ENCODE measurements at places on chromosomes 3 and 15.

- no peak for DNase-seq
Observed at GRCh38 chr3:55574671-55575070, 87.6 kb upstream of the WNT5A start.

DNA sequence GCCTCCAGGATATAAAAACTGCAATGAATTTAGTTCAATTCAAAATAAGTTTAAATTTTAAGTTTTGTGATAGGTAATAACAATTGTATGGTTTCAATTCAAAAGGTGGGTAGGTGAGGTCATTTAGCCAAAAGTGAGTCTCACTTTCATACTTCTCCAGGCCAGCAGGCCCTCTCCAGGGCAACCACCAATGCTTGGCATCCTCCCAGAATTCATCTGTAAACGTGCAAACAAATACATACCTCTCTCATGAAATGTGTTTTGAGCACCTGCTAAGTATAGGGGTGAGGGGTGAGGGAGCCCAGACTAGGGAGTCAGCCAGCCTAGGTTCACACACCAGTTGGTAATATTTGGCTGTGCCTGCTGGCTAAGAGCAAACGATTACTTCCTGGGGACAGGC, 22.0 kb upstream of the RBSN start:
- DNase-seq, result no peak

GRCh38 chr15:96348112-96349027, 17.9 kb downstream of the NR2F2 start:
- DNase-seq, result peak; percentile 30

GRCh38 chr3:9314796-9315195, 48.1 kb upstream of the THUMPD3 start:
- no peak for DNase-seq

DNA sequence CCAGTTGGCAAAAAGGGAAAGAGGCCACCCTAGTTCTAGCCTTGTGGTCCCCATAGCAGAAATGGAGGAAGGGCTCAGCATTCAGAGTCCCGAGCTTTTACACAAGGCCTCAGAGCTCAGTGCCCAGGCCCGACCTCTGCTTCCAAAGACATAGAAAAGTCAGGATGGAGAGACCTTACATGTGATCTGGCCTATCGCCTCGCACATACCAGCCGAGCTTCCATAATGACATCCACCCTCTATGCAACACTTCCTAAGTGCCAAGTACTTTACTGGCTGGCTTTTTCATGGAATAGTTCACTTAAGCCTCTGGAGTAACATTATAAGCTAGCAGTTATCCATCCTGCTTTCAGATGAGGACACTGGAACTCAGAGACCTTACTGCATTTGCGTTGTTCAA, 275.9 kb downstream of the FAM43A start:
- DNase-seq, result no peak

- DNase-seq, result no peak
Observed at GRCh38 chr3:2484162-2485026, 385.7 kb downstream of the CNTN4 start.

DNA sequence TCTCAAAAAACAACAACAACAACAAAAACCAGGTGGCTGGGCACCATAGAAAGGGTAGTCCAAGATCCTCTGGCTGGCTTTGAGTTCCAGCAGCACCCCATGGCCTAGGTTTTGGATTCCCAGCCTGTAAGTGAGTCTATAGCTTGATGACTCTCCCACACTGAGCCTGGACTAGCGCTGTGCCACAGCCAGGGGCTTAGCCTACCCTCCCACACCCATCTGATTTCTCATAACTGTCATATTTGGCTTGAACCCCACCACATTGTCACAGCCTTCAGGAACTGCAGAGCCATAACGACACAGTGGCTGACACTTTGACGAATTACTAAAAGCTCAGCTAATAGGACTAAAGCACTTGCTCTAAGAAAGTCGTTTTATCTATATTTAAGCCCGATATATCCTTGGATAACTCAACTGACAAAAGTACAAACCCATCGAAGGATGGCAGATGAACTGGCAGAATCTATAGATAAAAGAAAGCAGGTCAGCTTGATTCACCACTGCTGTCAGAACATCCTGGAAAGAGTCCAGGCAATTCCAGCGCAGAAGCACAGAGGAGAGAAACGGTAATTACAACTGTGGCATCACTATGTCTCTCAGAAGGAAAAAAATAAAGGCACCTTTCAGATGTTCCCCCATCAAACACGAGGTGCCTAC, 62.1 kb downstream of the HOMER2 start:
- DNase-seq, result peak; percentile 6

DNA sequence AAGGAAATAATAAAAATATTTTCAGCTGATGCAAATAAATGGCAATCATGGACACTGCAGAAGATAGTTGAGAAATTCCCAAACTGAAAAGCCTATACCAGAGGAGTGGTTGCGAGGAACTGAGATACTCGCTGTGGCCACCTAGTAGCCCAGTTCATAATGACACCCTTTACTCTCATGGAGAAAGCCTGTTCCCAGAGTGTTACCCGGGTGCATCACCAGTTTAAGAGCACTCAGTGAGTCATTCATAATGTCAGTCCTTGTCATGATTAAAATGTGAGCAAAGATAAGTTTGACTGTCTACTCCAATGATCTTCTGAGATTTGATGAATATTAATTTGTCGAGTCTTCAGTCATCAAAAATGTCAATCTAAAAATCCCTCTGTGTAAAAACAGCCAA, 138.4 kb upstream of the LRRC3B start:
- DNase-seq, result no peak

DNA sequence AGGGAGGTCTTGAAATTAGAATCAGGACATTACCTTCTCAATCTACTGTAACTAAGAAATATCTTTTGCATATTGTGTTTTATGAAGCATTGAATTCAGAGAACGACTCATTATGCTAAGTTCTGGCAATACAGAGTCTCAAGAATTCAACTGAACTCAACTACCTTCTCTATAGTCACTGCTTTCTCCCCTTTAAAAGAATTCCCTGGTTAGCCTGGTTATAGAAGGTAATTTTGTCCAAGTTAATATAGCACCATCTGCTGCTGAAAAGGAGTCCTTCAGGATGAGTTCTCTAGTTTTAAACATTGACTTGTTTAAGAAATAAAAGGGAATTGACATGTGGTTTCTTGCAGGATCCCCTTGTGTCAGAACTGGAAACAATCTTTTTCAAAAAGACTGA, 60.2 kb downstream of the IL16 start:
- DNase-seq, result peak; percentile 80

GRCh38 chr3:23312866-23313265, 109.7 kb downstream of the UBE2E2 start:
- peak; percentile 39 for DNase-seq

DNA sequence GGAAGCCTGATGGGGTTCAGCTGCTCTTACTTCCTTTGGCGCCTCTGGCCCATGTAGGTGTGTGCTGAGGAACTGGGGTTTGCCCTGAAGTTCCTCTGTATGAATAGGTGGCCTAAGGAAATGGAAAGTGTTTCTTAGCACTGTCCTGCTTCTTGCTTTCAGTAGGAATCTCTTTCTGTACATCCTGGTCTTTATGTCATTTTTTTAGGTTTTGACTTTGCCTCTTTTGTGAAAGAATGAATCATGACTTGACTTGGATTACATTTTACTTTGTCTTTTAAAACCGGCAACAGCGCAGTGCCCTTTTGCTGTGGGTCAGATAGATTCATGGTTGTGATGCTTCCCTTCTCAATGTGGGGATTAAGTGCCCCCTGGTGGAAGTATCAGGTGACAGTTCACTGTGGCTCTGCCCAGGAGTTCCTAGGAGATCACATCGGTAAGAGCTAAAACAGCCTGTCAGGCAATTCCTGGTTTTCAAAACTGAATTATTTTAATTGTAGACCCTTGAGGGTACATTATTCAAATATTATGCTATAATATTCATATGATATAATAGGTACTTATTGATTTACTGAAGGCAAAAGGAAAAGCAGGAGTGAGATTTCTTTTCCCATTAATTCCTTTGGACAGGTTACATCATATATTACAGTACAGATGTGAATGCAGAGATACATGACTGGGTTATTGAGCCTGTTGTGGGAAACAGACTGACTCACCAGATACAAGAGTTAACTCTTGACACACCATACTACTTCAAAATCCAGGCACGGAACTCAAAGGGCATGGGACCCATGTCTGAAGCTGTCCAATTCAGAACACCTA, 95.4 kb downstream of the HCN4 start:
- peak; percentile 76 for DNase-seq

GRCh38 chr3:139797724-139798343, 120.1 kb upstream of the NMNAT3 start:
- peak; percentile 43 for DNase-seq

DNA sequence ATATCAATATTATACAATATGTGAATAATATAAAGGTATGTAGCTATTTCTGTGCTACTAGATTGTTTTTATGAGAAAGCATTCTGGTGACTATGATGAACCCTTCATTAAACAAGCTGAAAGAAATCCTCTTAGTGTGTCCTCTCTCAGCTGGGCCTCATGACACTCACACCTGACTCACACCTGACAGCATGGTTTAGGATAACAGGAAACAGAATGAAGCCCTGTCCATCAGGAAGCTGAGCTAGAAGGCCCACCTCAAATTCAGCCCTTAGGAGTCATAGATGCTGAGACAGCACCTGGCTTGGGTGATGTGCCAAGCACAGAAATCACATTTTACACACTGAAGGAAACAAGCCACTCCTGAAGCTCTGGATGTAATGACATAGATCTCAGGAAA, 30.8 kb downstream of the CHCHD4 start:
- DNase-seq, result no peak

DNA sequence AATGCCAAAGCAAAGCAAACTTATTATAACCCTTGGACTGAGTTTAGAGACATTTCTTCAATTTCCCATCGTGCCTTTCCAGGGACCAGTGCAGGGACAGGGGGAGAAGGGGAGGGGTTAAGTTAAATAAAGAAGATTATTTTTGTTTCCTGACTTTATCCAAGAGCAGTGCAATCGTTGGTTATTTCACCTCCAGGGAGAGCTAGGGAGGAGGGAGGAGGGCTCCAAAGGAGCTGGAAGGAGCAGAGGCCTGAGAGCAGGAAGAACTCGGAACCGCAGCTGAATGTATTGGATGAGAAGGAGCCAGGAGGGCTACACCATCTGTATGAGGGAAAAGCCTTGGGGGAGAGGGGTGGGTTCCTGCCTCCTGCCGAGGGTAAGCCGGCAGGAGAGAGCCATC, 20.7 kb downstream of the HAPLN3 start:
- no peak for DNase-seq

GRCh38 chr3:124584552-124585391, 145.5 kb upstream of the UMPS start:
- peak; percentile 21 for DNase-seq

- no peak for DNase-seq
Observed at GRCh38 chr15:95973566-95974256, 356.8 kb upstream of the NR2F2 start.

DNA sequence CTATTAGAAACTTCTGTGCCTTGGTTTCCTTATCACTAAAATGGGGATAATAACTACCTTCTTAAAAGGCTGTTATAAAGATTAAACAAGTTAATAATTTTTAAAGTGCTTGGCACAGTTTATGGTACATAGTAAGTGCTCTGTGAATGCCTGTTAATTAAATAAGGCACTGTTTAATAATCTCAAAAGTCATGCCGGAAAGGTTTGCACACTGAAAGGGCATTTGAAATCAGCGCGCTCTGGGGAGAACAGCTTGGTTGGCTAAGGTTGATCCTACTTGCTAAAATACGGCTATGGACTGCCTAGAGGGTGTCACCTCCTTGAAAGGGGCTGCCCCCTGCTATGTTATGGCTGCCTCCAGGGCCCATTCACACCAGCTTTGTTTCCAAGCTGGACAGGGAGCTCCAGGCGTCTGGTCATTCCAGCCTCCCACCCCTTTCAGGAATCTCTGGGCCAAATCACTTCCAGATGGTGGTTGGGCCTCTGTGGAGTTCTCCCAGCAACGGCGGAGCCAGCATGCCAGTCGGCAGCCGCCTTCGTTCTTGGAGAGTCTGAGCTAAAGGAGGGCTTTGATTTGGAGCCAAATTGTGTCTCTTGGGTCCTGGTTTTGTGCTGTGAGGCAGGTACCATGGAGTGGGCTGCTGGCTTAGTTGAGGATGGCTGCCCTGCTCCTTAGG, 5.9 kb downstream of the FLNB start:
- peak; percentile 84 for DNase-seq

GRCh38 chr15:70250208-70251201, 152.8 kb upstream of the TLE3 start:
- DNase-seq, result no peak

GRCh38 chr3:150527464-150528255, 18.6 kb downstream of the SERP1 start:
- DNase-seq, result no peak

GRCh38 chr15:77409259-77410156, 10.4 kb downstream of the PEAK1 start:
- DNase-seq, result no peak

- DNase-seq, result peak; percentile 51
Observed at GRCh38 chr3:146715170-146715569, 110.0 kb upstream of the PLSCR5 start.

DNA sequence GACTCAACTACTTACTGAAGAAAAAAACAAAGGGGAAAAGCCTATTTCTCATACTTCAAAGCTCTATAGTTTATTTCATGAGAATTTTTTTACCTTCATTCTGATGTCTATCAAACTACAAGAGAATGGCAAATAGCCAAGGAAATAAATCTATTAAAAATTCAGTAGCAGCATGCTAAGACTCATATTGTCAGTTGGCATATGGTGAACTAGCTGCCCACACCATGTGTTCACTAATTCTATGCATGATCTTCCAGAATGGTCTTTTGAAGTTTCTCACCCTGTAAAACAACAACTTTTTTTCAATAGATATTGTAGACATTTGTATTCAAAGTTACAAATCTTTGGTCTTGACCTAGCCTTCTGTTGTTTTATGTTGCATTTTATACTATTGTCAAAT, 386.2 kb downstream of the RSL24D1 start:
- DNase-seq, result no peak

DNA sequence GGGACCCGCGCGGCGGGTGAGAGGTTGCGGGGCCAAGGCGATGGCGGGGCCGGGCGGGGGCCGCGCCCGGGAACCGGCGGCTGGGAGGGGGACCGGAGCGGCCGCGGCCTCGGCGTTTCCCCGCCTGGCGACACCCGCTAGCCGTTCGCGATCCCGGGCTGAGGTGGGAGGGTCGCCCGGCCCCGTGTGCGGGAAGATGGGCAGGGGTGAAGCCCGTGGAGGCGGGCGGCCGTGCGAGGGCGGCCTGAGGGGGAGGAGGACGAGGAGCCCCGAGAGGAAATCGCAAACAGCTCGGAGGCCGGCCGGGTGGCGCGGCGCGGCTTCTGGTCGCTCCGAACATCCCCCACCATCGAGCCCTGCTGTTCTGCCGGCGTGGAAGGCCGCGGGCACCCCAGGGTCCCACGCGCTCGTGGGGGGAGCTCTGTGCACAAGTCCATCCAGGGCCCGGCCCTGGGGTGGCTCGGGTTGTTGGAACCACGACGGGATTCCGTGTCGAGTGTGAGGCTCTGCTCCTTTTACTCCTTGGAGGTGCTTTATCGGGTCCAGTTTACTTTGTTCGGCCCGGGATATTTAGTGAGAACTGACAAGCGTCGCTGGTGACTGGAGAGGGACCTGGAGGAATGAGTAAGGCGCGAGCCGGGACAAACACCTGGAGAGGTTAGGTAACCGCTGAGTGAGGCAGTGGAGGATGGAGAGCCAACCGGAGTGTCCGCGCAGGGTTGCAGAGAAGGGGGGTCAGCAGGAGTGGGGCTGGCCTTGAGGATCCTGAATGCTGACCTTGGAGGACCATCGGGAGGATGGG, 728 bp downstream of the CRTC3 start:
- peak; percentile 38 for DNase-seq

GRCh38 chr3:106560451-106560966, 691.7 kb upstream of the CBLB start:
- DNase-seq, result peak; percentile 86

Measured in fibroblast of pulmonary artery (primary cell).